ENCODE measurements at places on chromosomes 3 and 15.

GRCh38 chr3:196471551-196471950 is 32.0 kb downstream of the RNF168 start:
- no peak for DNase-seq

GRCh38 chr3:129316248-129317013 is 37.8 kb downstream of the HMCES start:
- DNase-seq: peak; percentile 76

DNA sequence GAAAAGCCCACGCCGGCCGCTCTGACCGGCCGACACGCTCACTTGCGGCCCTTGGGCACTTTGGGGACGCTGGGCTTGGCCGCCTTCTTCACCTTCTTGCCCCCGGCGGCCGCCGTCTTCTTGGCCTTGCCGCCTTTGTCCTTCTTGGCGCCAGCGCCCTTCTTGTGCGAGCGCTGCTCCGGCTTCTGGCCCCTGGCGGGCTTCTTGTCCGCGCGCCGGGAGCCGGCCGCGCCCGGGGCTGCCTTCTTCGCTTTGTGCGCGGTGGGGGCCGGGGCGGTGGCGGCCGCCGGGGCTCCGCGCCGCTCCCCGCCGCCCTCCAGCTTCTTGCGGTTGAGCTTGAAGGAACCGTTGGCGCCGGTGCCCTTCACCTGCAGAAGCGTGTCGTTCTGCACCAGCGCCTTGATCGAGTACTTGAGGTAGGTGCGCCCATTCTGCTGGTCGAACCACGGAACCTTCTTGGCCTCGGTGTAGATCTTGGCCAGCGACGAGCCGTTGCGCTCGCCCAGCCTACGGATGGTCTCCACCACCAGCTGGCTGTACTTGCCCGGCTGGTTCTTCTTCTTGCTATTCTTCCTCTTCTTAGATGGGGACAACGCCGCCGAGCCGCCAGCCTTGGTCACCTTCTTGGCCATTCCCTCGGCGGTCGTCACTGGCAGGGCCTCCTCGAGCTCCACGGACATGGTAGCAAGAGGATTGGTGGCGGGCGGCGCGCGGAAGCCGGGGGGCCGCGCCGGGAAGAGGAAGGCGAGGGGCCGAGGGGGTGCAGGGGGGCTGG is 36.7 kb downstream of the HMCES start:
- DNase-seq: no peak

DNA sequence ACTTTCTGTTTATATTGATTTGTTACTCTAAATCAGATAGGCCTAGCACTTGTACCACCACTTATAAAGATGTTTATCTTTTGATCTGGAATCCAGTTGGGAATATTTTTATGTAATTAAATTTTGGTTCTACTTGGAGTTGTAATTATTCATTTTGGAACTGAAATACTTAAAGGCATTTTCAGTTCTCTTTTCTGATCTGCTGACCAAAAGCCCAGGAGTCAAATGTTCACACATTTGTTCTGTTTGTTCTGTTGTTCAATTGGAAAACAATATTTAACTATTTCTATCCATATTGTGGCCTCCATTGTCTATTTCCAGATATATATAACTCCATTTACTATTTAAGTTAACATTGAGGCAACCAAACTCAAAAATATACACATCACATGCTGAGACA is 912.4 kb upstream of the EPHA6 start:
- DNase-seq: no peak

DNA sequence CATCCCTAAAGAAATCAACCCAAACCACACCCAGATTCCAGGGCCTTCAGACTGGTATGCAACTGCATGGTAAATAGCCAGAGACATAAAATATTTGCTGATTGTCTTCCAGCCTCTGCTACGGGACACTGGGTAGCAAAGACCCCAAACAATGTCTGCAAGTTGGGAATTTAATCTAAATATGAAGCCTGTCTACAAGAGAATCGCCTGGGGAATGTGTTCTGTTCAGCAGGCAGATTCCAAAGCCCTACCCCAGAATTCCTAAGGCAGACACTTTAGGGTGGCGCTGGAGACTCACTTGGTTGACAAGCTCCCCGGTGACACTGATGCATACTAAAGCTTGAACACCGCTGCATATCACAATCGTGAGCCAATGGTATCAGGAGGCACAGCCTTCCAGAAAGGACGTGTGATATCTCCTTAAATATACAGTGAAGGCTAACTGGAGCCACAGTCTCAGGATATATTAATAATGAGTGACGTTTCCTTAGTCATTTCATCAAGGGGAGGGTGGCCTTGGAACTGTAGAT is 684.1 kb downstream of the NTRK3 start:
- DNase-seq: no peak

DNA sequence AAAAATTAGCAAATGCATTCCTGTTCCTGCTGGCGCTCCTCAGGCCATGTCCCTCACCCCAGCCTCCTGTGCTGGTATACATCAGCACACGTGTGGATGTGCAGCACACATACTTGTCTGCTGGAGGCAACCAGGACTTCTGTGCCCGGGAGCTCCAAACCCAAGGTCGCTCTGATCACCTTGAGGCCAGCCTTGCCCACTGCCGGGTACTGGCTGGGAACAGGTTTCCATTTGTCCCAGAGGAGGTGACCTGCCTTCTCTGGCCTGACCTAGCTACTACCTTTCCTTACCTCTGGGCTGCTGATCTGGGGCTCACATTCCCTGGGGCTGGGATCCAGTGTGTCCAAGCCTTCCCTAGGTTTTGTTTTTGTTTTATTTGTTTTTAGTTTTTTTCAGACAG is 12.1 kb downstream of the PRKCD start:
- DNase-seq: no peak

DNA sequence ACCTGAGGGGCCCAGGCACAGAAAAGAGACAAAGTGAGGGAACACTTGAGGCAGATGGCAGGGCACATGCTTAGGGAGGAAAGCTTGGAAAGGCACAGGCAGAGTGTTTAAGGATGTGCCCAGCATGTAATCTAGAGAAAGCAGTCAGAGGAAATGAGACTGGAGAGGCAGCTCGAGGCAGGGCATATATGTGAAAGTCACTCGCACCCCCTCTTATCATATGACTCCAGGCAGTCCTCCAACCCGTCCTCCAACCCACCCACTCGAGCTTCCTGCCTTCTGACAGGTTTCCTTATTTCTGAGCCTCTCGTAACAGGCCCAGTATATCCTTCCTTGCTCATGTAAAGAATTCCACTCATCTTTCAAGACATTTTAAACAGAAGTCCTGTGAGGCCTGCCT is 294.0 kb downstream of the SOX2 start:
- no peak for DNase-seq

- DNase-seq: no peak
These were observed 56.8 kb downstream of the KAT2B start for GRCh38 chr3:20097015-20097414.

- DNase-seq: no peak
These were observed 99.8 kb downstream of the MECOM start for GRCh38 chr3:169563775-169564059.

- DNase-seq: no peak
These were observed 66.8 kb downstream of the FLNB start for GRCh38 chr3:58074997-58075396.

GRCh38 chr3:128073185-128073725 is 21.0 kb downstream of the SEC61A1 start:
- no peak for DNase-seq

DNA sequence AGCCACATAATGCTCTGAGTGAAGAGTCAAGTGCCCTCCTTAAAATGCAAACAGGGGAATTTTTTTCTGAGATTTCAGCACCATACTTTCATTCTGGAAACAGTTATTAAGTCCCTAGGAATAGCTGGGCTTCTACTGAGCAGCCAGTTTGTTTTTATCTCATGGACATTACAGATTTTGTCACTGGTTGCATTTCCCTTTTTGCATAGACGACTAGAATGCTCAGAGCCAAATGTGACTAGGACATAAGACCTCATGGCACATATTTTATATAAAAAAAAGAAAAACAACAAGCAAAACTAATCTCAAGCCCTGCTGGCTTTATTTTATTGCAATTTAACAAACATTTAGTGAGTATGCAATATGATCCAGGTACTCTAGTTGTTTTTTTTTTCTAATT is 112.7 kb upstream of the NANOGP8 start:
- DNase-seq: no peak

GRCh38 chr3:184765730-184766074 is 46.3 kb upstream of the VPS8 start:
- no peak for DNase-seq

DNA sequence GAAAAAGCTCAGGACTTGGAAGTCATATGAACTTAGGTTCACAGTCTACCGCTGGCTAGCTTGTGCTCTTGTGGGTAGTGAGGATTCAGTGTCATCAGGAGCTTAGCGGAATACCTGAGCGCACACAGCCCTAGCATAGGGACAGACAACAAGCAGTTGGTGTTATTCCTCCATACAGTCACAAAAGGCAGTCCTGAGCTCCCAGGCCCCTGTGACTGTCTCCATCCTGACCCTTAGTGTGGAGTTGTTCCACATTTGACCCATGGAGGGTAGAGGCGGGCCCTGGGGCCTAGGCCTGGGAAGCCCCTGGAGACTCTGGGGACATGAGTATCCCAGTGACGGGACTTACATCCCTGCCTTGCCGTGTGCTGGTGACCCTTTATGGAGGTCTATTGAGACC is 131.5 kb upstream of the PLXNA1 start:
- DNase-seq: no peak

- no peak for DNase-seq
These were observed 3.9 kb downstream of the ITIH3 start for GRCh38 chr3:52798376-52798977.

GRCh38 chr3:123720638-123721037 is 135.8 kb upstream of the HACD2 start:
- no peak for DNase-seq
